Naive thymus-derived CD4-positive, alpha-beta T cell (primary cell): ENCODE measurements at places on chromosomes 11 and 22. TPM values are rescaled to one million over a fixed set of nuclear protein-coding genes. Genes with fewer than 3 reads are reported as not detected.

Gene SHISAL1
- not detected for total RNA-seq

Gene ANO9
- 107 TPM for total RNA-seq

Gene BMAL1
- total RNA-seq = 47.9 TPM

Gene OR8D4
- total RNA-seq = not detected

Gene DDTL
- total RNA-seq = 3.3 TPM

Gene SAA2
- total RNA-seq = not detected

Gene DDX17
- 1,033 TPM for total RNA-seq

Gene TPBGL
- total RNA-seq = 0.22 TPM

Gene SMIM35
- total RNA-seq = 0.37 TPM

Gene B3GAT1
- not detected for total RNA-seq

Gene PRRG4
- 0.48 TPM in 2 replicates for total RNA-seq

Gene DCDC1
- total RNA-seq = not detected in 2 replicates

Gene GLYATL1
- total RNA-seq = not detected

Gene RGL4
- total RNA-seq = 19.9 TPM

Gene SNX32
- 0.81 TPM for total RNA-seq

Gene RFPL1
- not detected for total RNA-seq

Gene B4GAT1
- 2.2 TPM for total RNA-seq

Gene POU2AF3
- not detected for total RNA-seq

Gene DAGLA
- total RNA-seq = 0.35 TPM

Gene APOBEC3H
- total RNA-seq = 0.29 TPM

Gene MYO18B
- 0.24 TPM for total RNA-seq

Gene HEPHL1
- not detected in 2 replicates for total RNA-seq

Gene MISFA
- 2.2 and 3.9 TPM in 2 replicates for total RNA-seq

Gene TSKU
- total RNA-seq = not detected

Gene TMEM86A
- 0.53 and 1.0 TPM in 2 replicates for total RNA-seq

Gene GDPD4
- total RNA-seq = not detected

Gene SHANK2
- total RNA-seq = 0.72 TPM

Gene C22orf31
- not detected in 2 replicates for total RNA-seq

Gene WT1
- total RNA-seq = not detected

Gene C22orf15
- total RNA-seq = not detected

Gene LGALS12
- total RNA-seq = not detected

Gene OR52N4
- total RNA-seq = 2.5 TPM

Gene APOBEC3B
- 11.5 TPM for total RNA-seq
